ENCODE measurements at places on chromosomes 2 and 18.

DNA sequence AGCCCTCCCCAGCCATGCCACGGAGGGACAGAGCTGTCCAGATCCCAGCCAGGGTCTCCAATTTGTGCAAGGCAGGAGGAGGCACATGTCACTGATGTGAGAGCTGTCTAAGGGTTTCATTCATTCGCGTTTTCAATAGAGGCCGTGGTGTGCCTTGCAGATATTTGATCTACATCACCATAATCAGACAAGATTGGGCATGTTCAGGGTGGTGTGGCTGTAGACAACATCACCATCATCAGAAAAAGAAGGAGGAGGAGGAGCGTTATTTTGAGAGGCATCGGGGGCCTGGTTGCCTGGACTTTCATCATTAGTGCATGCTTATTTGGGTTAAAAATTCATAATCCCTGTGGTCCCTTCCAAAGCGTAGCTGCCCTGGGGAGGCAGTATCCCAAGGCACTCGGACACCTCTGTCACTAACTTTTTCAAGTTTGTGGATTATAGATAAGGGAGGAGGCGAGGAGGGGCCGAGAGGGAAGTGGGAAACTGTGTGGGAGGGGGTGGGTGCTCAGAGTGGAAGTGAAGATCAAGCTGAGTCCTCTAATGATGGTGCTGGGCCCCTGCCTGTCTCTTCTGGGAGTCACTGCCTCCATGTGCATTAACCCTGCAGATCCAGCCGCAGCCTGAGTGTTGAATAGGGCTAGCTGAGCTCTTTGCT lies 194.1 kb downstream of the CTIF start:
- DNase-seq = no peak

DNA sequence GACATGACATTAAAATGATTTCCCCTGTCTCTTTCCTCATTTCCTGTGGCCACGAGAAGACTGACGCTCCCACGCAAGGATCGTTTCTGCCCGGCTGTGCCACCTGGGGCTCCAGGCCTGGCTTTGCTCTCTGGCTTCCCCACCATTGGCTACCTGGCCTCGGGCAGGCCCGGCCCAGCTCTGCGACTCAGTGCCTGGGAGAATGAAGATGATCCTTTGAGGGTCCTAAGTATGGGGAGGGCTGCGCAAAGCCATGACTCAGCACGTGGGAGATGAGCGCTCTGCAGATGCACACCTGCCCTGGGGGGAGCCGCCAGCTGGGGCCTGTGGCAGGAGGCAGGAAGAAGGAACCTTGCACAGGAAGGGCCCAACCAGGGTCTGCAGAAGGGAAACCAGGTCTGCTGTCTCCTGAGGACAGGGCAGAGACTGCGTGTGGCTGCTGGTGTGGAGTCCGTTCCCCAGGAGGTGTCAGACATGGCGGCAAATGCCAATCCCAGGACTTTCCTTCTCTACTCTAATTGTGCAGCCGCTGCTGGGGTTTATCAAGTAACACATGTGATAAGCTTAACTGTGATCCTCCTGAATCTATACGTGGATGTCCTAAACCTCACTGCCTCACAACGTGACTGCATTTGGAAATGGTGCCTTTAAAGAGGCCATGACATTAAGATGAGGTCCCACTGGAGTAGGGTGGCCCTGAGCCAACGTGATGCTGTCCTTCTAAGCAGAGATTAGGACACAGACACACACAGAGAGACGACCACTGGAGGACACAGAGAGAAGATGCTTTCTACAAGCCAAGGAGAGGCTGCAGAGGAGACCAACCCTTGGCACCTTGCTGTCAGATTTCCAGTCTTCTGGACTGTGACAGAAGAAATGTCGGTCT lies 32.9 kb downstream of the MBP start:
- DNase-seq = no peak

DNA sequence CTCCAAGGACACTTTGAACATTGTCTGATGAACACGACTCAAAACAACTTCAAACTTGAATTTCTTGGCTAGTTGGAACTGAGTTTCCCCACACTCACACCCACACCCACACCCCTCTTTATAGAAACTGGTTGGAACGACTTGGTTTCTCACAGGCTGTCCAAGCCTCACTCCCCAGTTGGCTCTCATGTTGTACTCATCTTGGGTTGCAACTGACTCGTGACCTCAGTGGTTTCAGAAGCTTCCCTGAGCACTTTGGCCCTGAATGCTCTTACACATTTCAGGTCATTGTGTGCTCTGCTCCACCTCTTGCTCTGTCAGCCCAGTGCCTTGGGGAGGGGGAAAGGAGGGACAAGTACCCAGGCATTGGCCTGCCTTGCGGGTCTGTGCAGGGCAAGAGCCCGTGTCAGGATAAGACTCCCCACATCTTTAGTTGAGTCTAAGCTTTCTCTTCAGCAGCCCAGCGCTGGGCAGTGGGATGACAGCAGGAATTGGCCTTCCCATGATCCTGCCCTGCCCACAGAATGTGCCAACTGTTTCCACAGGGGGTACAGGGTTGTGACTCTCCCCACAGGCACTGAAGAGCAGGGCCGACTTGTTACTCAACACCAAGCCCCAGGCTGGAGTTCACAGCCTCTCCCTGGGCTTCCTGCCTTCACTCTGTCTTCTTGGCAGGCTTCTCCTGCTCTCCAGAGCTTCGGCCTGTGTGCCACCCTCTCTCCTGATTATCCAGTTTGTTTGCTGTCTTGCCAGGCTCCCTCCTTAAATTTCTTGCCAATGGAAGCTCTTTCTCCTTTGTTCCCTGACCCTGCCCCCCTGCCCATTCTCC lies 104.6 kb downstream of the RTN4 start:
- DNase-seq = no peak

DNA sequence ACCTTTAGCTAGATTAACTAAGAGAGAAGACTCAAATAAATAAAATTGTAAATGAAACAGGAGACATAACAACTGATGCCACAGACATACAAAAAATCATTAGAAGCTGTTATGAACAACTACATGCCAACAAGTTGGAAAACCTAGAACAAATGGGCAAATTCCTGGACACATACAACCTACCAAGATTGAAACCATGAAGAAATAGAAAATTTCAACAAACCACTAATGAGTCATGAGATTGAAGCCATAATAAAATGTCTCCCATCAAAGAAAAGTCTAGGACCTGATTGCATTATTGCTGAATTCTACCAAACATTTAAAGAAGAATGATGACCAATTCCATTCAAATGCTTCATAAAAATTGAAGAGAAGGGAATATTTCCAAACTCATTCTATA lies 54.3 kb downstream of the ST3GAL5 start:
- DNase-seq = no peak

GRCh38 chr2:123912171-123912570 lies 112.9 kb upstream of the CNTNAP5 start:
- DNase-seq = no peak

- DNase-seq = no peak
These were observed 79.9 kb downstream of the KCTD18 start for GRCh38 chr2:200430017-200430416.

GRCh38 chr18:55268151-55268601 lies 308.9 kb upstream of the CCDC68 start:
- DNase-seq = no peak

- no peak for DNase-seq
These were observed 17.4 kb upstream of the ACKR3 start for GRCh38 chr2:236552212-236552542.

DNA sequence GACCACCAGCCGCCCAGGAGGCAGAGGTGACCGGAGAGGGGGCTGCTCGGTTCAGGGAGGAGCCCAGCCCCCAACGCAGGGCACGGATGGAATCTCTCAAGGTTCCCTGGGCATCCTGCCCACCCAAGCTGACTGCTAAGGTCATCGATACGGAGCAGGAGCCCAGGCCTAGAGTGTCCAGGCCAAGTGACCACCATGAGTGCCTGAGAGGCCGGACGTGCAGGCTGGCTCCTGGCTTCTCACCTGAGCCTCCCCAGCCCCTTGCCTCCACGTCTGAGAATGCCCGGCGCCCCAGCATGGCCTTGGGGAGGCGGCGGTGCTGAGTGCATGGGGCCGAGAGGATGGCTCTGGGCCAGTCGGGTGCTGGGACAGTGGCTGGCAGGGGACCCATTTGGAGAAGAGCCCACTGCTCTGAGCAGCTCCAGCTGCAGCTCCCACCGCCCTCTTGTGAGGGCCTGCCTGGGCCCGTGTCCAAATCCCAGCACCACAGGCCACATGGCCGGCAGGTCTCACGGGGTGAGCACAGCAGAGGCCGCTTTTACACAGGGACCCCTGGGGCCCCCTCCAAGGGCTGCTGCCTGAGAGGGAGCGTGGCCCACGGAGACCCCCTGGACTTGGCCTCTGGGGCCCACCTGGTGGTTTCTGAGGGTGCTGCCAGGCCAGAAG lies 102.8 kb upstream of the CTDP1 start:
- no peak for DNase-seq

DNA sequence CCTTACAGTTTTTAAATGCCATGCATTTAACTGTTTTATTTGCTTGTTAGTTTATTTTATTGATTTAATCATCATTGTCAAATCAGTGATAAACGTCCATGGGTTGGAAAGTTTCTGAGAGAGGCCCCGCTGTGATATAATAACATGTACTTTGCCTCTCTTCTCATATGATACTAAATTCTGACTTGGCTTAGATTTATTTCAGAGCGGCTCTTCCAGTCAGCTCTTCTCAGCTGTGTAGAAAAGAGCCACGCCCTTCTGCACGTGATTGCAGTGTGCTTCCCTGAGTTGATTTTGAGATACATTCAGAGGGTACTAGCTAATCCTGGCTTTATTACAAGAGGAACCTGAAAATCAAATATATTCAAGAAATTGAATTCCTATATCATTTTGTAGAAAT lies 218.6 kb downstream of the KCNE4 start:
- no peak for DNase-seq

- DNase-seq = no peak
These were observed 2.2 kb downstream of the EPHA4 start for GRCh38 chr2:221569871-221570270.

DNA sequence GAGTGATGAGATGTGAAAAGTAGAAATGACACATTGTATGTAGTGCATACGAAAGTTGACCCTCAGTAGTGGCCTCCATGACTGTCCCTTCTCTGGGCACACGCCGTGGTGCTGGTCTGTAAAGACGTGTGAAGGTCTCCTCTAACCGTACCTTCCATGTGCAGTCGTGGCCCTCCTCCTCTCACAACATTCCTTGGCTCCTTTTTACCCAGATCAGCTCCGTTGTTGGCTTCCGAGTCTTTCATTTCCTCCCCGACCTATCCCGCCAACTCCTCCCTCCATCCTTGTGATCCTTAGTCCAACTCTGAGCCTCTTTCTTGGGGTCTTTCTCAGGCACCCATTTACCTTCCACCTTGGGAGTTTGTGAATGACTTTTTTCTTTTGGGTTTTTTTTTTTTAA lies 160.4 kb upstream of the BCL2L11 start:
- DNase-seq = no peak

- no peak for DNase-seq
These were observed 146.1 kb downstream of the PRPF40A start for GRCh38 chr2:152571048-152571766.

- no peak for DNase-seq
These were observed 492.5 kb downstream of the NR4A2 start for GRCh38 chr2:155839991-155840390.

DNA sequence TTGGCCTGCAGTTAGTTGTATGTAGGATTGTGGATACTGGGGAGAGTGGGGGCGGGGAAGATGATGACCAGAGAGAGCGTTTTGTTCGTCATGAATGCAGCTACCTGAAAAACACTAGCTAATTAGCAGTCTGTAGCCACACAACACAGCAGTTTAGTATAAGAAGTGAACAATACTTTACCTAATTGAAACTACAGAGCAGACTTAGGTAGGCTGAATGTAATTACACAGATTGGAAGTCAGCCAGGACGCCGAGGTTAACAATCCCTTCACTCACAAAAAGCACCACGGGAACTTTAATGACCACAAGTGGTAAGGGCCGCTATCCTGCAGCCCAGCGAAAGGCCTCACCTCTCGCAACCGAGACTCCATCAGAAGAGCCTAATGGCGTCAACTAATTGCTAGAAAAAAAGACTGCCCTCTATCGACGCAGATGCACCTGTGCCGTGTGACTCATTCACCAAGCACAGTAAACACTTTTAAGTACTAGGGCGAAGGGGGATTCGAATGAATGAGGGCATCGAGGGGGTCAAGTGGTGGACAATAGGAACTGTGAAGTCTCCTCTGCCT lies 591.0 kb downstream of the ARHGAP15 start:
- DNase-seq = no peak

GRCh38 chr2:144512891-144513351 lies 7.0 kb downstream of the ZEB2 start:
- DNase-seq = no peak

DNA sequence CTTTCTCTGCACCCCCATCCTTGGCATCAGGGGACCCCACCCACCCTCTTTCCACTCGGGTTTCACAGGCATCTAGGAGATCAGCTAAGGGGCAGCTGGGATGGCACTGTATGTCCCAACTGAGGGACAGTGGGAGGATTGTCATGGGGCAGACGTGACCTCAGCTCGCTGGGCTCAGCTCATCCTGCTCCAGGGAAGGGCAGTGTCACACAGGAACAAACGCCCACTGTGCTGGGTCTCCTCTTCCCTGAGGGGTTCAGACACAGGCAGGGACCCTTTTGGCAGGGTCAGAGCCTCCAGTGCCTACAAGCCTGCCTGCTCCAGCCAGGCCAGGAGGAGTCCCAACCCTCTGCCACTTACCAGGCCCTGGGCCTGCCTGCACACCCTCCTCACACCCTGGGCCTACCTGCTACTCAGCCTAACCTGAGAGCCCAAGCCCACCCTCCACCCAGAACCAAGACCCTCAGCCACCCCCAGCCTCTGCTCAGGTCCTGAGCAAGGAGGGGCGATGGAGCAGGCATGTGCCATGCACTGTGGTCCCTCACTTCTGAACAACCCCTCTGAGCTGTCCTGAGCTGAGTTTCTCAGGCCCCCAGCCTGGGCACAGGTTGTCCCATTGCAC lies 68.2 kb downstream of the HS1BP3 start:
- no peak for DNase-seq
